ENCODE measurements at places on chromosomes 5 and 9.

DNA sequence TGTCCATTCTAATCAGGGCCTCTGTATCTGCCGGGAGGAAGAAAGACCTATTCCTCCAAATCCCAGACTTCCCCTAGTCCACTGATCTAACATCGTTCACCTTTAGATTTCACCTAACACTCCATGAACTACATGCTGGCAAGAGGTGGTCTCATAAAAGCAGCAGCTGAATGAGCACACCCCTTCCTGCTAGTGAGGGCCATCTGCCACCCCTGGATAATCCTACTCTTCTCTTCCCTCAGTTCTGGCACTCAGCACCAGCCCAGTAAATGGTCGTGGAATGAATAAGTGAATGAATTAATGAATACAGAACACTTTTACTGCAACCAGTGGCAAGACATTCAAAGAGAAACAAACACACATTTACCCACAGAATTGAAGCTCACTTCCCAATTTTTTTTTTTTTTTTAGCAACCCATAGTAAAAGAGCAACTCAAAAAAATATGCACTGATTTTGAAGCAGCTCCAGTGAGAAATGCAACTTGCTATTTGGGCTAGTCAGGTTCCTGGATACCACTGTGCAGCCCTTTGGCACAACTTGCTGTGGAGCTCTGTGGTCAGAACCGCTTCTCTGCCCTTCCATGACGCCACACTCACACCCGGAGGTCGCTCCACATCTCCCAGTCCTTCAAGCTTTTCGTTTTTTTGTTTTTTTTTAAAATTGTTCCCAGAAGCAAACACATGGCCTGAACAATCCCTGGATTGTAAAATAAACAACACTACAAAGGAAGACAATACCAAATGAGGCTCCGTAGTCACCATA lies 6.2 kb downstream of the RNF183 start:
- no peak for DNase-seq

DNA sequence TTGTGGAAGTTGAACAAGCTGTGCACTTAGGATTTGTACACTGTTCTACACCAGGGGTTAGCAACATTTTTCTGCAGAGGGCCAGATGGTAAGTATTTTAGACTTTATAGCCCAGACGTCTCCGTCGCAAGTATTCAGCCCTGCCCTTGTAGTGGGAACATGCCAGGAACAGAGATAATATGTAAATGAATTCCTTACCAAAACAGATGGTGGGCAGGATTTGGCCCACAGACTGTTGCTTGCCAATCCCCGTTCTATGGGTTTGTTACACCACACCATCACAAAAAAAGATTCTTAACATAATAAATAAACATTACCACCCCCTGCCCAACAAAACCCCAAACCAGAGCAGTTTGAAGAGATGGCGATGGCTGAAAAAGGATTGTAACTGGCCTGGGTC lies 74.3 kb downstream of the AMBP start:
- DNase-seq: no peak

DNA sequence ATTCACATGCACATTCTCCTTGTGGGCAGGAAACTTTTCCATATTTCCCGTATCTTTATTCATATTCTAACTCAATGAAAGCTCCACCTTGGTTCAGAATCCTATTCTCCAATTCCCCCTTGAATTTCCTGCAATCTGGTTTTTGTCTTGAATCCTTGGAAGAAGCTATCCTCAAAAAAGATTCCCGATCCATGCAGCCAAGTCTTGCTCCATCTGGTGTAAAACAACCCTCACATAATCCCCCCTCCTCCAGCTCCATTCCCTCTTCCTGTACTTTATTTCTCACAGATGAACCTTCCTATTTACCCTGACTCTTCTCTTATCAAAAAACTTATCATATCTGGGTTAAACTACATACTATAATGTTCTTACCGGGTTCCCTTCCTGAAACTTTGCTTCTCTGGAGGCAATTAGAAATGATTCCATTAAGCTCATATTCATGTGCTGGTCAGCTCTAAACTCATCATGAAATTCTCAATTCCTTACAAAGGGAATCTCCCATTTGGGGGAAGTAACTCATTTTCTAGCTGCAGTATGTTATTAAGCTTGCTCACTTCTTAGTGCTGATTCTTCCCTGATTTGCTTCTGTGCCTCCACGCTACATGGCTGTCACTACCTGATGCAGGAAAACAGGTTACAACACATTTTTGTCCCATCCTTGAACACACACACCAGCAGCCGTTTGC lies 81.7 kb downstream of the GNAQ start:
- no peak for DNase-seq

GRCh38 chr5:154878642-154879335 lies 20.4 kb downstream of the CNOT8 start:
- no peak for DNase-seq

DNA sequence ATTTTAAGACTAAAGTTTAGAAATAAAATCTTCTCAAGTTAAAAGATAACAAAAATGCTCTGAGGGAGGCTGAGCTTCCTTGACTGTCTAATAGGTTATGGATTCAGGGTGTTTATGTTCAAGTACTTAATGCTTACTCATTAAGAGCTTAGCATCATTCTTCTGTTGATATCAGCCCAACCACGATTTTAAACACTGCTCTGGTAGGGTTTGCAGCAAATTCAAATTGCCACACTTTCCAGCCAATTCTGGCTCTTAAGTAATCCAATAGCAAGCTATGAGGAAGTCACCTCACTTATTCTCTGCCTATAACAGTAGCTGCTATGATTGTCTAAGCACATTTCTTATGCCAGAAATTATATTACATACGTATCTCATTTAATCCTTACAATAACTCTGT lies 191.0 kb upstream of the KIF2A start:
- no peak for DNase-seq

- no peak for DNase-seq
Measured at GRCh38 chr9:14987858-14988257, 77.6 kb upstream of the FREM1 start.

DNA sequence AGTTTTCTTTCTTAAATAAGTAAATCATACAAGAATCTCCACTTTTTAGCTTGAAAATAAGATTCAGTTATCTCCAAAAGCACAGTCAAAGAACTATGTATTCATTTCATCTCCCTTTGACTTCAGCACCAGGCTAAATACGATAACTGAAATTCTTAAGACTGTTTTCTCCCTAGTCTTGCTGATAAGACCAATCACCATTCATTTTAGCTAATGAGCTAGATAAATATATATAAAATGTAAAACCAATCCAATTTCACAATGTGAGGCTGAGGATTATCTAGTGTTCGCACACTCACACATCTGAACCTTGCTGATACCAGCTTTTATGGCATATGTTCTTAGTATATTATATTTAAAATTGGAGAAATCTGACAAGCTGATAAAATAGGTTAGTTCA lies 17.3 kb upstream of the ZNF622 start:
- no peak for DNase-seq

DNA sequence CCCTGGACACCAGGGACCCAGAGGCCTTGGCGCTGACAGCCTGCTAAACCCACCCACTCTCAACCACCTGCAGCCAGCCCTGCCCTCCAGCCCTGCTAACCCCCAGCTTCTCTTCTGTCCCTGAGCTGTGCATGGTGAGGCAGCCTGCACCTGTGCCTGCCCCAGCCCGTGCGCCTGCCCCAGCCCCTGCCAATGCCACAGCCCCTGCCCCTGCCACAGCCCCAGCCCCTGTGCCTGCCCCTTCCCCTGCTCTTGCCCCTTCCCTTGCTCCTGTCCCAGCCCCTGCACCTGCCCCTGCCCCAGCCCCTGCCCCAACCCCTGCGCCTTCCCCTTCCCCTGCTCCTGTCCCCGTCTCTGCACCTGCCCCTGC lies 43.3 kb upstream of the IRX4 start:
- no peak for DNase-seq

DNA sequence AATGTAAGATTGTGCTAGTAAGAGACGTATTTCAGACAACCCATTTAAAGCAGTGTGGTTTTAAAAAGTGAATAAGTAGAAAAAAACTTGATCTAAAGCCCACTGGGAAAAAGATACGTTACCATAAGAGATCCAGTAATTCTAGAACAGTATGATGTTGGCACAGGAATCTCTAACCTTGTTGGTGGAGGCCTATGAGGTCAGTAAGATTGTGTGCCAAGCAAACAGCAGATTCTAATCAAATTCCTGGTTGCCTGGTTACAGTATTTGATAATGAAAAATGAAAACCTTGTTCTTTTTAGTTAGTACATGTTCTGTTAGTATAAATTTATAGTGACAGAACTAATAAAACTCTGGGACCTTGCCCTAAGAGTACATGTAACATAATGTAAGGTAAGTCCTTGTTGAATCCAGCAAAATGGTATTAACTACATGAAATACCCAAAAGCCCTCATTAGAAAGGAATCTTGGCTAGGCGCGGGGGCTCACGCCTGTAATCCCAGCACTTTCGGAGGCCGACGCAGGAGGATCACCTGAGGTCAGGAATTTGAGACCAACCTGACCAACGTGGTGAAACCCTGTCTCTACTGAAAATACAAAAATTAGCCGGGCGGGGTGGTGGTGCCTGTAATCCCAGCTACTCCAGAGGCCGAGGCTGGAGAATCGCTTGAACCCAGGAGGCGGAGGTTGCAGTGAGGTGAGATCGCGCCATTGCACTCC lies 33.2 kb upstream of the DMXL1 start:
- no peak for DNase-seq

GRCh38 chr9:72292256-72292682 lies 72.7 kb downstream of the ZFAND5 start:
- DNase-seq: no peak

DNA sequence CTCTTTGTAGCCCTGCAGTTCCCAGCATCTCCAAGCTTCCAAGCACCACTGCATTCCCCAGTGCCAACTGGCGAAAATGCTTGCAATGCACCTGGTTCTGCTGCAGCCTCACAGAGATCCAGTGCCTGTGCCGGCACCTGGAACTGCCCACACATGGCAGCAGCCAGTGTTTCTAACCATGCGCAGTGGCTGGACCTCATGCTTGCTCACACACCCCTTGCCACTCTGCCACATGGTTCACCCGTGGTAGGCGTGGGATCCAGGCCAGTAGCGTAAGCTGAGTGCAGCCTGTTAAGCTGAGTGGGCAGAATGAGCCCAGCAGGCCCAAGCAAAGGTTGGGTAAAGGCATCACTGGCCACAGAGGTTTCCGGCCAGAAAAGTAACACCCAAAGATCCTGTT lies 214.1 kb upstream of the VLDLR start:
- no peak for DNase-seq

DNA sequence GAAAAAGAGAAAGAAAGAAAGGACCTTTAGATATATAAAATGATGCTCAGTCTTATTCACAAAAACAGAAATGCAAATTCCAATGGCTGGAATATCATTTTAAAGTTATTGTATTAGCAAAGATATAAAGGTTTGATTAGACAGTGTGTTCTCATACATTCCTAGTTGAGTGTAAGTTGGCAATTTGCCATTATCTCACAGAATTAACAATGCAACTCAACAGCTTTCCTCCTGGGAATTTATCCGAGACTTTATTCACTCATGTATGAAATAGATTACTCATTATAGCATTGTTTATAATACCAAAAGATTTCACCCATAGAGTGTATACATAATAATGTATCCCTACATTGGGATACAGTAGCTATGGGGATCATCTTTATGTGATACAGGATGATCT lies 27.1 kb upstream of the MLLT3 start:
- no peak for DNase-seq

GRCh38 chr5:28328681-28329080 lies 1290.3 kb upstream of the CDH9 start:
- no peak for DNase-seq

DNA sequence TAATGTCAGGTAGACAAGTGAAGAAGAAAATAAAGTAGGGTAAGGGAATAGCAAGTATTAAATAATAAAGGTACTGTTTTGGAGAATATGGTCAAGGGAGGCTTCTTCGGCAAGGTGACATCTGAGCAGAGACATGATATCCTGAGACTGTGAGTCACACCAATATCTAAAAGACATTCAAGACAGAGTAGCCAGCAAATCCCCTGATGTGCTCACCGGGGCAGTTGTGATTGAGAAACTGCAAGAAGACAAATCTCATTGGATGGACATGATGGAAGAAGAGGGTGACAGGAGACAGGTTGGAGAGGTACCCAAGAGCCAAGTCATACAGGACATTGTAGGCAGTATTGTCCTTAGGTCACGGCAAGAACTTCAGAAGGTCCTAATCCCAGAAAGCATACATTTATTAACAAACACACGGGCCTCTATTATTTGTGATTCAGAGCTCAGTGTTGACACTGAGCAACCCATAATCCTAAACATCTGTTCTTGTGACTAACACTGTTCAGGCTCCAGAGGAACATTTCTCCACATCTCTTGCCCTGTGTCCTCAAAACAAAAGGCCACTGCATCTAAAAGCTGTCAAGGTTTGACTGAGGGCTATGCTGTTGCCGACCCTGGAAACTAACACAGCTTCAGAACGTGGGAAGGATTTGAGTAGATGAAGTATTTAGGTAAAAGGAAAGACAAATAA lies 258.7 kb upstream of the CLINT1 start:
- DNase-seq: no peak

- DNase-seq: no peak
Measured at GRCh38 chr5:80781356-80781755, 126.6 kb upstream of the DHFR start.

GRCh38 chr9:21828853-21829410 lies 26.5 kb downstream of the MTAP start:
- no peak for DNase-seq

GRCh38 chr5:115170929-115171510 lies 1.3 kb upstream of the TRIM36 start:
- DNase-seq: no peak

DNA sequence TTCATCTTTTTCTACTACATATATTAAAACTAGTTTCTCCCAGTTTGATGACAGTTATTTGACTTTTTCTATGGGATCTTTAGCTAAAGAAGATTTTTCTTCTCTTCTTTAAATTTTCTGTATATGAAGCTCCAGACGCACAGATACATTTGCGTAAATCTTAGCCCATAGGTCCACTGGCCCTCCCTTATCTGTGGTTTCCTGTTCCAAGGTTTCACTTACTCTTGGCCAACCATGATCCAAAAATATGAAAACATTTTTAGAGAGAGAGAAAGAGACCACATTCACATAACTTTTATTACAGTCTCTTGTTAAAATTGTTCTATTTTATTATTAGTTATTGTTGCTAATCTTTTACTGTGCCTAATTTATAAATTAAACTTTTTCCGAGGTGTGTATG lies 270.2 kb upstream of the DAPK1 start:
- DNase-seq: no peak

DNA sequence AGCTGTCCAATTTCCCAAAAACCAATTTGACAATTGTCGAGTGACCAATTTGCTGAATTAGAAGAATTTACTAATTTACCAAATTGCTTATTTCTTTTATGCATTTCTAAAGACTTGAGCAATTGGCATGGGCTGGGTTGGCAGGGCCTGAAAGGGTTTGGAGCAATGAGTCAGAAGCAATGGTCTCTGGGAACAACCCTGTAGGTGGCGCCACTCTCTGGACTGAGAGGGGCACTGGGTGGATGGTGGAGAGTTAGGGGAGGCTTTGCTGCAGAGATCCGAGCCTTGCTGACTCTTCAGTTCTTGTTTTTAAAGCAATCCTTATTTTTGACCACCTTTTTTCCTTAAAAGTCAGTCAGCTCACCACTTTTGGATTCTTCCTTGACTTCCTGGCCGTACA lies 71.5 kb upstream of the RPS23 start:
- DNase-seq: peak; percentile 1
